ENCODE measurements at places on chromosomes 16 and 17.

DNA sequence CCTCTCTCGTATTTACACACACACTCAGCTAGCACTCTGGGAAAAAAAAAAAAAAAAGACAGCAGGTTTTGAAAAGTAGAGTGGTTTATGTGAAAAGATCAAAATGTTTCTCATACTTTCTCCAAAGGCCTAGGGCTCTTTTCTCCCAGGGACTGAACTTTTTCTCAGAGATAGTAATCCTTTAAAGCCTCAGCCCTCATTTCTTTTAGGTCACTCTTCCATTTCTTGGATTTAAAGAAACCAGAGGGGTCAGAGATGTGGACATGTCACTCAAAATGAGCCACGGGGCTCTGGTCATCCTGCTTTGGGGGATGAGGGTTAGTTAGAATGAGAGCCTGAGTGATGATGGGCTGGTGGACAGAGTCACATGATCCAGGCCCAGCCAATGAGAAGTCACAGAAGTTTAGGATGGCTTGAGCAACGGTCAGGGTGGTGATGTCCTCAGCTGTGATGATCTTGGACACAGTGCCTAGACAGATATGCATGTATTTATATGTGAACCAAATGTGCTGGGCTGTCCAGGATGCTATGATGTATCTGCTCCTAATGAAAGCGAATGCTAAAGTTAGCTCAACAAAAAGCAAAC lies 33.7 kb upstream of the AXIN2 start:
- no peak for DNase-seq

GRCh38 chr16:3193221-3194212 lies 5.5 kb downstream of the OR1F1 start:
- no peak for DNase-seq

DNA sequence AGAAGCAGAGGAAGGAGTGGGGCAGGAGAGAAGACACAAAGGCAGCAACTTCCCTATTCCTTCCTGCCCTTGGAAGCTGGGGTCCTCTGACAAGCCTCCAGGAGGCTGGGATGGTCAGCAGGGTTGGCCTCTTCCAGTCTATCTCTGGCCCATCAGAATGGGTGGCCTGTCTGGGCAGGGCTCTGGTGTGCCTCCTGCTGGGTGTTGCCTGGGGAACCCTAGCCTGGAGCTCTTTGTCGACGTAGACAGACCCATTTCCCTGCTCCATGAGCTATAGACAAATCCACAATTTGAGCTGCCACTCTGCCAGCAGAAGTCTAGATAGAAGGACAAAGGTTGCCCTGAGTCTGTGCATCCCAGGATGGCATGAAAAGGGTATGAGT lies 11.4 kb downstream of the IGFBP4 start:
- no peak for DNase-seq

GRCh38 chr17:17036524-17036998 lies 5.7 kb upstream of the MPRIP start:
- no peak for DNase-seq

DNA sequence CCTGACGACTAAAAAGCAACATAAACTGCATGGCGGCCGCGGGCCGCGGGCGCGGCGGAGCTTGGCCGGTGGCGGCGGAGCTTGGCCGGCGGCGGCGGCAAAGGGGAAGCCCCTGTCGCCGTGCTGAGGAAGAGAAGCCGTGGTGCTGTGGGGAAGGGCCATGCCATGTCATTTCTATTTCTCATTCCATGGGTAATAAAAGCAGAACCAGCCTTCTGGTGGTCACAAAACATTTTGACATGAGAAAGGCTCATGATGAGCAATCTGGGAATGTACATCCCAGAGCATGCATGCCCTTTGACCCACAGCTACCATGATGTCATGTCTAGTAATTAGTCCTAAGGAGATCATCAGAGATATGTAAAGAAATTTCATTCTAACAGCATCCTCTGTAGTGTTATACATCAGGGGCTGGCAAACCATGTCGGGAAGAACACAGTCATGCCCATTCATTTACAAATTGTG lies 23.9 kb upstream of the HEATR6 start:
- DNase-seq: no peak

DNA sequence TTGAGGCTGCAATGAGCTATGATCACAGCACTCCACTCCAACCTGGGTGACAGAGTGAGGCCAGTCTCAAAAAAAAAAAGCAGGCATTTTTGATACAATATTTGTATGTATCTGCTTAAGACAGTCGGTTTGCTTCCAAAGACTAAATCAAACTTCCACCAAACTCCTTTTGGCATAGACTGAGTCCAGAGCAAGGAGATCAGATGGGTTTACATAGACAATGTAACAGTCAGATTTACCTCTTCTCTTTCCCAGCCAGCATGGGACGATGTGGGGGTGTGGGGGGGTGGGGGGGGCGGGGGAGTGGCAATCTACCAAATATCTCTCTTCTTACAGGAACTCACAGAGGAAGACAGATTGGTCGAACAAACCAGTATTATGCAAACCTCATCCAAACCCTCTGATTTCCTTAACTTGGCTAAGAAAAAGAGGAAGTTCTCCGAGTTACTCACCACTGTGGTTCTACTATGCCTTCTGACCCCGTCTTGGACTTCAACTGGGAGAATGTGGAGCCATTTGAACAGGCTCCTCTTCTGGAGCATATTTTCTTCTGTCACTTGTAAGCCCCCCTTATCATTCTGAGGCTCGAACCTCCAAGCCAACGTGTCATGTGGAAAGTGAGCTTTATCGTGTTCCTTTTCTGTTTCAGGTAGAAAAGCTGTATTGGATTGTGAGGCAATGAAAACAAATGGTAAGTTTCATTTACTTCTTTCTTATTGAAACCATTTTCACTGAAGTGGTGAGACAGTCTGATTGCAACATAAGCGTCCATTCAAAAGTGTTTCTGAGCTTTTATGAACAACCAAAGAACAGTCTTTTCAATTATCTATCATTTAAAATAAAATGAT lies at the start of gene MILR1:
Gene MILR1, plus strand, starts transcription at position 451 of the 848 bp plus-strand sequence. Its CDS starts 54 bp downstream, at position 505.
- DNase-seq: no peak

GRCh38 chr17:40457964-40458791 lies 14.9 kb downstream of the IGFBP4 start:
- DNase-seq: no peak

DNA sequence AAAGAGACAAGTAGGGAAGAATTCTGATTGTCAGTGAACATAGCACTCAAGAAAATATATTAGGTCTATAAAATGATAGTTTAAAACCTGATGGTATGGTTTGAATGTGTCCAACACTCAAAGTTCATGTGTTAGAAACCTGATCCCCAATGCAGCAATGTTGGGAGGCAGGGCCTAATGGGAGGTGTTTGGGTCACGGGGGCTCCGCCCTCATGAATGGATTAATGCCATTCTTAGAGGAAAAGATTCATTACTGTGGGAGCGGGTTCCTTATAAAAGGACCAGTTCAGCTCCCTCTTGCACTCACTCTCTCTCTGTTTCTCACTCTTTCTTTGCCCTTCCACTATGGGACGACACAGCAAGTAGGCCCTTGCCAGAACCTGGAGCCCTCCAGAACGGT lies 41.5 kb upstream of the SLC47A1 start:
- no peak for DNase-seq

DNA sequence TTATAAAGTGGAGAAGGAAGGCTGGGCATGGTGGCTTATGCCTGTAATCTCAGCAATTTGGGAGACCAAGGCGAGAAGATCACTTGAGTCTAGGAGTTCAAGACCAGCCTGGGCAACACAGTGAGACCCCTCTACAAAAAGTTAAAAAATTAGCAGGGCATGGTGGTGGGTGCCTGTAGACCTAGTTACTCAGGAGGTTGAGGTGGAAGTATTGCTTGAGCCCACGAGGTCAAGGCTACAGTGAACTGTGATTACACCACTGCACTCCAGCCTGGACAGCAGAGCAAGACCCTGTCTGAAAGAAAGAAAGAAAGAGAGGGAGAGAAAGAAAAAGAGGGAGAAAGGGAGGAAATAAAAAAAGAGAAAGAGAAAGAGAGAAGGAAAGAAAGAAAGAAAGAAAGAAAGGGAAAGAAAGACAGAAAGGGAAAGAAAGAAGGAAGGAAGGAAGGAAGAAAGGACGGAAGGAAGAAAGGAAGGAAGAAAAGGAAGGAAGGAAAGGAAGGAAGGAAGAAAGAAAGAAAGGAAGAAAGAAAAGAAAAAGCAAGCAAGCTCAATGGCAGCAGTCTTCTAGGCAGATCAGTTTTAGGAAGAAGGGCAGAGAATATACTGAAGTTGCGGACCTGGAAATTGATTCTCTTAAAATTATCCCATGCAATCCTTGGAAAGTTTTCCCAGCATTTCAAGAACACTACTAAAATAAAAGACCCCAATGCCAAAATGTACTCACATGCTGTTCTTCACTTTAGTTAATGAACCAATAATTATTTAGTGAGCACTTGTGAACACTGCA lies 53.0 kb downstream of the IKZF3 start:
- no peak for DNase-seq

DNA sequence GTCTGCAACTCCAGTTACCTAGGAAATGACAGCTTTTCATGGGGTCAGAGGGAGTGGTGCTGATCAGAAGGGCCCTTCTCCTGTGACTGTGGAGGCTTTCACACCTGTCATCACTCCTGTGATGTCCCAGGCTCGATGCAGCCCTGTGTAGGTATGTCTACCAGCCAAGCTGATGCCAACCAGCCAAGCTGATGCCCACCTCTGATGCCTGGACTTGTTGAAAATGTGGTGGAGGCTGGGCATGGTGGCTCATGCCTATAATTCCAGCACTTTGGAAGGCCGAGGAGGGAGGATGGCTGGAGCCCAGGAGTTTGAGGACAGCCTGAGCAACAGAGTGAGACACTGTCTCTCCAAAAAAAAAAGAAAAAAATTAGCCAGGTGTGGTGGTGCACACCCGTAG lies 33.7 kb upstream of the RGS9 start:
- no peak for DNase-seq

DNA sequence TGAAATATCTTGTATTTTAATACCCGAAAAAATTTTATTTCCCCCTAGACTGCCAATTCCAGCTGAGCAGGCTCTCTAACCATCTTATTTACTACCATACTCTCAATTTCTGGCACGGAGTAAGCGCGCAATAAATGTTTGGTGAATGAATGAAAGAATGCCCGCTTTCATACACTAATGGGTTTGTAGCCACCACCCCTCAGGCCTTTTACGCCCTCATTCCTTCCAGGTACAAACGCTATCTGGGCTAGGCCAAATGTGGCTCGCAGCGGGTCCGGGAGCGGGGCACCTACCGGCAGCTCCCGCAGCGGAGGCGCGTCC lies 536 bp upstream of the PLD2 start:
- DNase-seq: no peak

DNA sequence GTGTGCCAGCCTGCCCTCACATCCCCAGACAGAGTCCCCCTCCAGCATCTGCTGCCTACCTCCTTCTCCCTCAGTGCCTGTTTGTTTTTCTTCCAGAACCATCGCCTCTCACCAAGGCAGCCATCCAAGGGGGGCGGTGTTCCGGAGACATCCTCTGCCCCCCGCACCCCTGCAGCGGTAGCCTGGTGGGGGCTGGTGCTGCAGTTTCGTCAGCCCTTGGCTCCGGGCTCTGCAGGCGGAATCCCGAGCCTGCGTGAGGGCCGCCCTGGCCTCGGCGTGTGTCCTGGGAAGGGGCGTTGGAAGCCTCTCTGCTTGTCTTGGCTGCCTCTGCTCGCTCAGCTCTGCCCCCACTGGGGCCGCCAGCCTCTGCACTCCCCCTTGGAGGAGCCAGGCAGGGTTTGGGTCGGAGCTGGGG lies 126.0 kb upstream of the CIBAR2 start:
- DNase-seq: no peak

GRCh38 chr16:72131036-72131435 lies 37.4 kb downstream of the DHX38 start:
- no peak for DNase-seq

- DNase-seq: no peak
Observed at GRCh38 chr16:70789595-70790447, 11.1 kb downstream of the VAC14 start.

DNA sequence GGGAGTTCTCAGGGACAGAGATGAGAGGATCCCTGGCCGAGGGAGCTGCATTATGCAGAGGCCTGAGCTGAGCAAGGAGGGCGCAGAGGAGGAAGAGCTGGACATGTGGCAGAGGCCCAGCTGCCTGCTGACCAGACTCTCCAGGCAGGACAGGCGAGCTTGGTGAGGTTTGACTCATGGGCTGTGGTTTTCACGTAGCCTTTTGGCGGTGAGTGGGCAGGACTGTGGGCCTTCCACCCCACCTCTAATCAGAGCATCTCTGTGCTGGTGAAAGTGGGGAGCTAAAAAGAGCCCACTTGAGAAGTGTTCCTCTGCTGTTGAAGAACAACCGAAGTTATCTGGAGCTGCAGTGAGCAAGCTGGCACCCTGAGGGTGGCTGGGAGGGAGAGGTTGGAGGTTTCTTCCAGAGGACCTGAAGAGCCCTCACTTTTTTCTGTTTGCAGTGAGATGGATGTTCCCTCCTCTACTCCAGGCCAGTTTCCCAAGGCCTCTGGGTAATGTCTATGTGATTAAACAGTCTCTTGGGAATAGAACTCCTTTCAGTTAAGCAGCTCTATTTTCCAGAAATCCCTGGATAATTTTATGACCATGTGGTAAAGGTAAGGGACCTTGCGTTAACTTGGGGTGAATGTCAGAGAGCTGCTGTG lies 11.9 kb downstream of the EPN2 start:
- DNase-seq: no peak

GRCh38 chr16:76293980-76294379 lies 16.8 kb downstream of the CNTNAP4 start:
- no peak for DNase-seq

- no peak for DNase-seq
Observed at GRCh38 chr17:34703533-34703932, 124.2 kb downstream of the TMEM132E start.

DNA sequence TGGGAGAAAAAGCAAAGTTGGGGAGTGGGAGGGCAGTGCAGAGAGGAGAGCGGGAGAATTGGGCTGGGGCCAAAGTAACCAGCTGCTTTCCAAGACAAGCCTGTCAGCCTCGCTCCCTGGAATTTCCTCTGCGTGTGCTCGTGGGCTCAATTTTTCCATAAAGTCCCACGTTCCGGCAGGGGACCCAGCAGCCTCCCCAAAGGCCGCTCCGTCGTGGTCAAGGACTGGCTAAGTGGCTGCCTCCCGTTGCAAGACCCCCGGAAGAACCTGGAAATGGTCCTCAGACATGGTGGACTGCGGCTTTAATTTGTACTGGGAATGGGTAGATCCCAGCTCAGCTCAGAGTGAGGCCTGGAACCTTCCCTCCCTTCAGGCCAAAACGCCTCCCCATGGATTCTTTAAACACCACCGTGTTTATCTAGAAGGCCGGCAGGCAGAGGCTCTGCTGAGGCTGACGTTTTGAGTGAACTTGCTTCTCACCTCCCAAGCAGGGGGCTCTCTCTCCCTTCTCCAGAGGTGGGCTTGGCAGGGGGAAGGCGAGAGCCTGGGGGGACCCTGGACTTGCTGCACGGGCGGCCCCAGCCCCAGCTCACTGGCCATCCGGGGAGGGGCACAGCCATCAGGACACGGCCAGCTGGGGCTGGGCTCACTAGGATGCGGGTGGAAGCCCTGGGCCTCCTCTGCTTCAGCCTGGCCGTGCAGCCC lies 190.0 kb downstream of the C16orf95 start:
- DNase-seq: no peak

- no peak for DNase-seq
Observed at GRCh38 chr17:76251478-76252039, 11.3 kb upstream of the RNF157 start.

Measured in NCI-H524 treated with DMSO at 0.1 percent for 48 hours (cell line).